Activated CD4-positive, CD25-positive, alpha-beta regulatory T cell treated with anti-CD3 and anti-CD28 coated beads, Interleukin-2, amount 50 U/mL, for 72 hours (primary cell): ENCODE measurements at places on chromosomes 7 and 10.

- DNase-seq: no peak
Measured at GRCh38 chr10:118955951-118956801, 73.3 kb upstream of the NANOS1 start.

DNA sequence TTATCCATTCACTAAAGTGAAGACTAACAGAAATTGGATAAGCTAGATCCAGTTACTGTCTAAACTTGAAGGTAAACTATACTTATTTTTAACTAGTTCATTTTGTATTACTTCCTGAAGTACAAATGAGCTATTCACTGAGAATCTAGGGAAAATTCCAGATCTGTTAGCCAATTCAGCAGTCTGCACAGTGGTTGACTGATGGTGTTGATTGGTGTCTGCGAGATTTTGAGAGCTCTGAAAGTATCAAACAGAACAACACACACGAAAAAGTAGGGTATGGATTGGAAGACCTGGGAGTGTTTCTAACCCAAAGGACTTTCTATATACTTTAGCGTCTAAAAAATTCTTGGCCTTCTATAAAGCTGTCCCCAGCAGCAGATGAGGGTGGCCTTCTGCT, 33.6 kb upstream of the AGR2 start:
- DNase-seq: no peak

DNA sequence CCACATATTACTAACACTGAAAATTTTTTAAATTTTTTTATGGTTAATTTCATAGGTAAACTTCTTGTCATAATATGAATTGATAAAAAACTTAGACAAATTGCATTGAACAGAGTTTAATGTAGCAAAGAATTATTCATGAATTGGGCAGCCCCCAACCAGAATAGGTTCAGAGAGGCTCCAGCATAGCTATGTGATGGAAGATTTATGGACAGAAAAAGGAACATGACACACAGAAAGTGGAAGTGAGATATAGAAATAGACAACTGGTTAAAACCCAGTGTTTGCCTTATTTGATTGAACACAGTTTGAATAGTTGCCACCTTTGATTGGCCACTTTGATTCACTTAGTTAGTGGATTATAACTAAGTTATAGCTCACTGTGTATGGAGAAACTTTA, 87.2 kb downstream of the AHR start:
- no peak for DNase-seq

- no peak for DNase-seq
Measured at GRCh38 chr10:97101166-97101940, 84.4 kb downstream of the SLIT1 start.

DNA sequence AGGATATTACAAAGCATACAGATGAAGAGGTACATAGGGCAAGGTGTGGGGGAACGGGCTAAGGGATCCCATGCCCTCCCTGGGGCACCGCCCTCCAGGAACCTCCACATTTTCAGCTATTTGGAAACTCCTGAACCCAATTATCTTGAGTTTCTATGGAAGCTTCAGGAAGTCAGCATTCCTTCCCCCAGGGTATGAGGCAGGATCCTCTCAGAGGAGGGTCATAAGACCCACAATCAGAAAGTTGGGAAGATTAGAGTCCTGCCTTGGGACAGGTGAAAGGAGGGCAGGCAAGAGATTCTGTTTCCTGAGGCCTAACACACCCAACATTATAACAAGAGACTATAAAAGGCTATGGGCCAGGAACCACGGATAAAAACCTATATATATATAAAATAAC, 98.0 kb downstream of the RALA start:
- no peak for DNase-seq

GRCh38 chr10:128879441-128880140, 587.5 kb upstream of the MGMT start:
- no peak for DNase-seq

DNA sequence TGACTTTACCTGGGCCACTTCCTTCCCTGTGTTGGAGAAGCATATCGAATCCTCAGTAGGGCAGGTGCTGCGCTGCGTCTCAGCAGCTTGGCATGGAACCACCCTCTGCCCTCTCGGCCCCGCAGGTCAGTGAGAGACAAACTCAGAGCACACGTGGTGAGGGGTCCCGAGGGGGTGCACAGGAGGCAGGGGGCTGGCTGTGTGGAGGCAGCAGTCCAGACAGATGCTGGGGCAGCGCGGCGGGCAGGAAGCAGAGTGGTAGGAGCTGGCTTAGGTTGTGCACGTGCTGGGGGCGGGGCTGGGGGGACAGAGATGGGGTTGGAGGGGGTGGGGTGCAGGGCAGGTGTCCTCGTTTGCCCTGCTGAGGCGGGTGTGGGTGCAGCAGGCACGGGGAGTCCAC, 33.1 kb downstream of the NUB1 start:
- DNase-seq: no peak

- no peak for DNase-seq
Measured at GRCh38 chr10:47287805-47288204, 12.2 kb upstream of the GDF10 start.

DNA sequence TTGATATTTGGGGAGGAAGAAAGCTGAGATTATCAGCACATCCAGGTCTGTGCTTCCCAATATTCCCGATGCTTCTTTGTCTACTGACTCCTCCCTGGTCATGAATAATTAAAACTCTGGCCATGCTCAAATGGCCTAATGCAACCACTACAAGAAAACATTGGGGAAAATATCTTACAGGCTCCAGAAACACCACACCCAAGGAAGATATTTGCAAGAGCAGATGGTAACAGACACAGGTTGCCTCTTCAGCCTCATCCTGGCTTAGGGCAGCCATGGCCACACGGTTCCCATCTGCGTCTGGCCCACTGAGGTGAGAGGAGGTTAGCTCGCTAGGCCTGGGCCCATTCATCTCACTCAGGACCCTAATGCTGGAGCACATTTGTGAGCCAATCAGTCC, 108.4 kb upstream of the SDK1 start:
- no peak for DNase-seq

DNA sequence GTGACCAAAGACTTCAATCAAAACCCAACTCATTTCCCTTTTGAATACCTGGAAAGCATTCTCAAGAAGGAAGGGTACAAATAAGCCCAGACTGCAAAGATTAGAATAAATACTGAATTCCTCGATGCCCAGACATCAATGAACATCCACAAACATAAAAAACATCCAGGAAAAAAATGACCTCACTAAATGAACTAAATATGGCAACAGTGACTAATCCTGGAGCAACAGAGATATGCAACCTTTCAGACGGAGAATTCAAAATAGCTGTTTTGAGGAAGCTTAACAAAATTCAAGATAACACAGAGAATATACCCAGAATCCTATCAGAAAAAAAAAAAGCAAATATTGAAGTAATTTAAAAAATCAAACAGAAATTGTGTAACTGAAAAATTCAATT, 43.2 kb downstream of the PCLO start:
- no peak for DNase-seq

- DNase-seq: no peak
Measured at GRCh38 chr10:126191192-126191591, 197.1 kb downstream of the ADAM12 start.

DNA sequence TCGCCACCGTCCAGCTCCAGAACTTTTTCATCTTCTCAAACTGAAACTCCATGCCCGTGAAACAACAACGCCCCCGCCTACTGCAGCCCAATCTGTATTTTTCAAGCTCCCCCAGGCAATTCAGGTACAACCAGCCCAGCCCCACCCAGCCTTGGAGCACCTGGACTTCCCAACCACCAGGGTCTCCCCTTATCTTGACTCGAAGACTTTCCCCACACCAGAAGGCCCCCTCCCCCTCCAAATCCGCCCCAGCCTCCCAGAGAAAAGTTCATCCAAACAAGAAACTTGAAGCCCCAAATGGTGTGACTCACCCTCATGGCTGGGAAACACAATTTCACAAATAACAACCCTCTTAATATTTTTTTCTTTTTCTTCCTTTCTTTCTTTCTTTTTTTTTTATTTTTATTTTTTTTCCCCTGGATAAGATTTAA, 10.6 kb downstream of the ZCCHC24 start:
- no peak for DNase-seq

GRCh38 chr7:6615723-6616555, 529 bp downstream of the ZNF853 start:
- DNase-seq: no peak

DNA sequence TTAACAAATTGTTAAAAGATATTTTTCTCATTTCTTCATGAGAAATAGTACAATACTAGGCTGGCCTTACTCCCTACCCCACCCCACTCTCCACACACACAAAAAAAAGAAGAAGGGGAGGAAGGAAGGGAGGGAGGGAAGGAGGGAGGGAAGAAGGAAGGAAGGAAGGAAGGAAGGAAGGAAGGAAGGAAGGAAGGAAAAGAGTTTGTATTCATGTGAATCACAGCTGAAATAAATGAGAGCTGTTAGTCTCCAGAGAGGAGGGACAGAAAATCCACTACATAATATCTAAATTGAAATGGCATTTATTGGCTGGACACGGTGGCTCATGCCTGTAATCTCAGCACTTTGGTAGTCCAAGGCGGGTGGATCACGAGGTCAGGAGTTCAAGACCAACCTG, 57.8 kb downstream of the SEMA3A start:
- DNase-seq: no peak

- no peak for DNase-seq
Measured at GRCh38 chr7:78967046-78967445, 486.4 kb downstream of the MAGI2 start.

- no peak for DNase-seq
Measured at GRCh38 chr10:120012566-120012965, 120.0 kb downstream of the SEC23IP start.

DNA sequence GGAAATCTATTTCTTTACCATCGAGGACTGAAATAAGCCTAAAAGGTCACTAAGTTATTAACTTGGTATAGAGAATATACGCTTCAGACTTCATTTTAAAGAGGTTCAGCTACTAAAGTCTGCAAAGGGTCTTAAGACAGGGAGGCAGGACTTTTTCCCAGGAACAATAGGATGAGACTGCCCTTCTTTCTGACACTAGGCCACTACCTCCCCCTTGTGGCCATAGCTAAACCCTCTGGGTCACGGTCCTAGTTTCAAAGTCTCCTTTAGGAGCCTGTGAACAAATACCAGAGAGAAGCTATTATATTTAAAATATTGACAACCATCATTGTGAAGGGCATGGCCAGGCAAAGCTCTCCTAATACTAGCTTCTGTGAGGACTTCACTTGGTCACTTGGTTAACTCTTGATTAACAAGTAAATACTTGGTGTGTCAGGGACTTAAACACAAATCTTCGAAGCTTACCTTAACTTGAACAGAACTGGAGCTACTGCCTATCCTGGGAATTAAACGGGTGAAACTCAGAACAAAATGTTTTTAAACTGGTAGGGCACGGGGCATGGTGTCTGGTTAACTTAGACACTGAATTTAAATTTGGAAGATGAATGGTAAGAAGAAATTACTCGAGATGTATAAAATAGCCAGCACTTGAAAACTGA, 75.6 kb downstream of the CCDC6 start:
- DNase-seq: no peak

GRCh38 chr7:126150278-126150958, 1102.3 kb downstream of the GRM8 start:
- no peak for DNase-seq

DNA sequence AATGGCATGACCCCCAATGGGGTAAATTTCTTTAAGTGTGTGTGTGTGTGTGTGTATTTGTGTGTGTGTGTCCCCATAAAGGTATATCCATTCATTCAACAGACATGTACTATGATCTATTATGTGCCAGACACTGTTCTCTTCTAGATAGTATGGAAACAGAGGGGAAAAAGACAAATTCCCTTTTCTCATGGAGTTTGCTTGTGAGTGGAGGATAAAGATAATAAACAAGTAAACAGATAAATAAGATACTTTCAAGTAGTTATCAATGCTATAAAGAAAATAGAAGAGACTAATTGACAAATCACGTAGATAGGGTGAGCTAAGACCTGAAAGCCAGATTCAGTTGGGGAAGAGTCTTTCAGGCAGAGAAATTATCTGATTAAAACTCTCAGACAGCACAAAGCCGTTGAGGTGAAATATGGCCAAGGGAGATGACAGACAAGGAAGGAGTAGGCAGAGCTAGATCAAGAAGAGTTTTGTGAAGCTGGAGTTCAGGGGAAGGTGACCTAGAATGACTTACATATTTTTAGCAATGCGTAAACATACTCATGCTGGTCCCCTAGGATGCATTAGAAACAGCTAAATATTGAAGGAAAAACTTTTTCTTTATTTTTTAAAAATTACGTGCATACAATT, 45.2 kb upstream of the DMTF1 start:
- DNase-seq: no peak

DNA sequence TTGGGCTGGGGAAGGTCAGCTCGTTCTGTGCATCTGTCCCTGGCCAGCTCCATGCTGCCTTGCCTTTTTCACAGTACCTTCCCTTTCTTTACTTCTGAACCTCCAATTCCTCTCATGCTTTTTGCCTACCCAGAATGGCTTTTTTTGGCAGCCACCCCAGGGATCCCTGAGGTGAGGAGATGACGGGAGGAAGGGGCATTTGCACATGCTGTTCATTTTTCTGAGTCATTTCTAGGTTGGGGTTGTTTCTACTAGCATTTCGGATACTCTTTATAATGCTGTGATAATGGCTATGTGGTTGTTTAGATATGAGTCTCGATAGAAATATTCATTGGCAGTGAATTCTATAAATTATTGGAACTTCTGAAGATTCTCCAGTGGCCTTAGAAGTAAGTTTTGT, 415.1 kb upstream of the FZD8 start:
- no peak for DNase-seq

DNA sequence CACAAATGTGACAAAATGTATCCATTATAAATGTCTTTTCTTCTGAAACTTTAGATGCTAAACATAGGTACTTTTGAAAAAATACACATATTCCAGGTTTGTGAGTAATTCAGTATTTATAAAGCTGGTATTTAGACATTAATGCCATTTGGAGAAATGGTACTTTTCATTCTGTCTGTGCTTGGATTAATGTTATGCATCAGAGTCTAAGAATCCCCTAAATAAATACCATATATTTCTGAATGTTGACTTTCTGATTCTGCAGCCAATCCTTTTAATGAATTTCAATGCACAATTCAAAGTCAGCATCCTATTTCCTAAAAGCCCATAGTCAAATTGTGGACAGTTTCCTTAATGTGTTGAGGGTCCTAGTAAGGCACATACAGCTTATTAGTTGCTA, 145.0 kb downstream of the DKK1 start:
- DNase-seq: no peak

DNA sequence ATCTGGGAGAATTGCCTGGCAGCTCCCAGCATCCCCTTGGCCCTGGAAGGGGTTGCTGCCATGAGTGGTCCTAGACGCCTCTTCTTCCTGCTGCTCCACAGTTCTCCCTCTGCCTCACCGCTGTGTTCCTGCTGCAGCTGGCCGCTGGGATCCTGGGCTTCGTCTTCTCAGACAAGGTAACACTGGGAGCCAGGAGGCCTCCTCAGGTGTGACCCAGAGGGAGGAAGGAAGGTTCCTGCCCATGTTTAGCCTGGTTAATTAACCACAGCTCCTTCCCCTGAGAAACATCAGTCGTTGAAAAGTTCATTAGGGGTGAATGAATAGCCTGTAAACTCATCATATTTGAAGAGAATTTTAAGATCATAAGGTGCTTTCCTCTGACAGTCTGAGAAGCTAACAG, 18.2 kb downstream of the TSPAN33 start:
- DNase-seq: no peak

DNA sequence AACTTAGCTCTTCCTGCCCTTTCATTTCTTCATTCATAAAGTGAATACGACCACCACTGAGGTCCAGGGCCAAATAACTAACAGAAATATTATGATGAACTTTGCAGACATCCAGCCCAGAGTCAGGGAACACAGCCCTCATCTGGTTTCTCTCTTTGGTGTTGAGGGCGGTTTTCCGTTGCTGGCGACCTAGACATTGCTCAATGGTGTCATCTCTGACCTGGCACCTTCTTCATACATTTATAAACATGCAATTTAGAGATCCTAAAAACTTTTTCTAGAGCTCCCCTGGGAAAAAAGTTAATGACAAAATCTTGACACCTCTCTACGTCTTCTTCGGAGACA, 324 bp upstream of the TET1 start:
- no peak for DNase-seq
